ENCODE measurements at places on chromosomes 12 and 14.

- no peak for DNase-seq
Observed at GRCh38 chr12:111768159-111768895, 1.6 kb downstream of the ALDH2 start.

- DNase-seq = no peak
Observed at GRCh38 chr14:20143911-20144310, 5.3 kb downstream of the OR4N5 start.

DNA sequence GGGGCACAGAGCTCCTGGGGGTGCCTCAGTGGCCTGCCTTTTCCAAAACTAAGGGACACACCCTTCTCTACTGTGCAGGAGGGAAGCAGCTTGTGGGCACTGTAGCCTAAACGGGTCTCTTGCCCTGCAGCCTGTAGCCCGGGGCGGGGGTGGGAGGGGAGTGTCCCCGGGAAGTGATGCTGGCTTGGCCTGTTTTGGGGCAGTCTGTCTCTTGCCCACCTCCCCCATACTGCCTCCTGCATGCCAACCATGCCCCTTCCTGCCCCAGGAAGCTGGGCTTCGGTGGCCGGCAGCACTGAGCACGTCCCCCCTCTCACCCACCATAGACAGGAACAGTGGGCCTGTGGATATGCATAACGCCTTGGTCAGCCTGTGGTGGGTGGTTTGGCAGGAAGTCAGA lies 43.4 kb downstream of the PRIMA1 start:
- DNase-seq = no peak

DNA sequence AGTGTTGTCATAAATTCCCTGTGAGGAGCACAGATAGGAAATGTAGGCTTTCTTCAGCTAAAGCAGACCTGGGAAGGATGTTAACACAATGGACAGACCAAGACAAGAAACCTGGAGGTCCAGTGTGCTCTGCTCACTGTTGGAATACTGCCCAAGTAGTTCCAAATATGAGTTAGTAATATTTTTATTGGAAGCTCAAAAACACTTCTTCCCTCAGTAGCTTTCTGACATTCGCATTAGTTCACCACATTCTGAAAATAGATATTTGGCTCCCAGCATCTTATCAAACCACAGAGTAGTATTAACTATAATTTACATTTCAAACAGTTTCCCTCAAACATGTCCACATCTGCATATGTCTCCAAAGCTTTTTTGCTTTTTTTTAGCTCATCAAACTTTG lies 74.8 kb upstream of the PYGL start:
- no peak for DNase-seq

GRCh38 chr12:65881965-65882413 lies 57.7 kb downstream of the HMGA2 start:
- DNase-seq = no peak

DNA sequence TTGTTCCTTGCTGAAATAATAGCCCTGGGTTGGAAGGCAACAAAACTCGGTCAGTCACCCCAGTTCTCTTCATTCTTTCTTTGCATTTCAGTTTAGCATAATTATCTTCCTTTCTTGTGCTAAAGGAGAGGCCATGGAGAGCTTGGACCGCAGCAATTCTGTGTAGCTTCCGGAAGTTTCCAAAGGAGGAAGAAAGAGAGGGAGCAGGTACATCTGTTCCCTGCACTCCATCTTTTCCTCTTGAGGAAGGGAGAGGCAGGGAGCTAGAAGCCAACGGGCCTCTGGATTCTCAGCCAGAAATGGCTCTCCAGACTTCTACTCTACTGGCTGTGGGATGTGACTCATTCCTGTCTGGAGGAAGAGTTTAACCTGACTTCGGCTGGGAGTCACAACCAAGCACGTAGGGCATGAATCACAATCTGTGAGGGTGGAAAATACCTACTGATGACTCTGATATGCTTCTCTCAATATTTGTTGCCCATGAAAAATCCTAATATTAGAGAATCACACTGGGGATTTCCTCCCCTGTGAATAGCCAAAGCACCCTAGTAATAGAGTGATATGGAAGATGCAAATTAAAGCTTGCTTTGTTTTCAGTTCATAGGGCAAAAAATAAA lies 17.0 kb downstream of the ANO6 start:
- no peak for DNase-seq

GRCh38 chr12:112183141-112184021 lies 58.0 kb downstream of the TRAFD1 start:
- DNase-seq = no peak

GRCh38 chr14:55302367-55303124 lies 31.3 kb downstream of the FBXO34 start:
- DNase-seq = no peak

DNA sequence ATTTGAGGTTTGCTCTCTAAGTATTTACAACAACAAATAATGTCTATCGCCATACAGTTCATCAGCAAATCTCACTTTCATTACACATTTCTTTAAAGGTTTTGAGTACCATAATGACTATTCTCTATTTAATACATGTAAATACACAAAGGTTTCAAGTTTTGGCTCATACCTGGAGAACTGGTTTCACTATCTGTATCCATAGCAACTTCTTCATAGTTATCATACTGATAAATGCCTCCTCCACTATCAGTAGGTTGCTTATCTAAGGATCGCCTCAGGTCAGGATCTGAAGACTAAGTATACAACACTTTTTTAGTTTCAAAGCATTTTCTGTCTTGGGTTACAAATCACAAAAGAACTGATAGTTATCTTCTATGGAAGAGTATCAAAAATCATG lies 21.4 kb downstream of the ZFC3H1 start:
- DNase-seq = no peak

GRCh38 chr12:3680919-3681594 lies 71.9 kb downstream of the CRACR2A start:
- DNase-seq = no peak

DNA sequence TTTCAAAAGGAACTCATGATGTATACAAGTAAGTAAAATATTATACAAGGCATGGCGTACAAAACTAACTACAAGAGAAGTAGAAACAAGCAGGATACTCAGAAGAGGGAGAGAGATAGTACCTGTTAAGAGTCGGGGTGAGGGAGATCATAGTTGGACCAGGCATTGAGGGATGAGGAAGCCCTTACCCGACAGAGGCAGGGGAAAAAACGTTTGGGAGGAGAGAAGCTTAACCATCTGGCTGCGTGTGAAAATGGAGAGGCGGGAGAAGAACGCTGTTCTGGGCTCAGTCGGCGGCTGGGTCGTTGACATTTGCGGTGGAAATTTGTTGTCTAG lies 575 bp upstream of the FMNL3 start:
- no peak for DNase-seq

DNA sequence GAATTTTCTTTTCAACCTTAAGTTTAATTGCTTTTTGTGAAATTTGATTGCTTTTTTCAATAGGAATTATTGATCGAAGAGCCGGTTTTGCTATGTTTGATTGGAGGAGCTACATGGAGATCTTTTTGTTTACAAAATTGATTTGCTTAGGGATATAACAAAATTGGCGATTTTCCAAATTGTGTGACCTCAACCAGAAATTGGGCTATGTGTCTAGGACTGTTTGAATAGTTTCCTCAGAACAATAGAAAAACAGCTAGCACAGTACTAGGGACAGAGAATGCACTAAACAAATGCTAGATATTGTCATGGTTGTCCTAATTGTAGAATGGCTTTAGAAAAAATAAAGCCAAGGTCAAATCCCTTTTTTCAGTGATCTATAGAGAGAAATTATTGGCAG lies 2.4 kb downstream of the SLC17A8 start:
- DNase-seq = no peak

- DNase-seq = no peak
Observed at GRCh38 chr14:95356245-95356869, 36.6 kb upstream of the CLMN start.

- no peak for DNase-seq
Observed at GRCh38 chr14:70697701-70698100, 56.0 kb downstream of the TTC9 start.

- no peak for DNase-seq
Observed at GRCh38 chr12:58425481-58426392, 484.4 kb downstream of the ATP23 start.

- no peak for DNase-seq
Observed at GRCh38 chr14:35988972-35989690, 163.0 kb downstream of the BRMS1L start.

GRCh38 chr14:63269561-63270225 lies 49.0 kb downstream of the GPHB5 start:
- no peak for DNase-seq
